Activated CD4-positive, alpha-beta memory T cell treated with anti-CD3 and anti-CD28 coated beads for 36 hours (primary cell): ENCODE measurements at places on chromosomes 7 and 10.

GRCh38 chr10:6144406-6145165 is 55.8 kb downstream of the RBM17 start:
- DNase-seq: peak; percentile 93

GRCh38 chr7:26318921-26319320 is 27.3 kb downstream of the SNX10 start:
- no peak for DNase-seq

- no peak for DNase-seq
Measured at GRCh38 chr7:801940-802381, 30.3 kb upstream of the SUN1 start.

DNA sequence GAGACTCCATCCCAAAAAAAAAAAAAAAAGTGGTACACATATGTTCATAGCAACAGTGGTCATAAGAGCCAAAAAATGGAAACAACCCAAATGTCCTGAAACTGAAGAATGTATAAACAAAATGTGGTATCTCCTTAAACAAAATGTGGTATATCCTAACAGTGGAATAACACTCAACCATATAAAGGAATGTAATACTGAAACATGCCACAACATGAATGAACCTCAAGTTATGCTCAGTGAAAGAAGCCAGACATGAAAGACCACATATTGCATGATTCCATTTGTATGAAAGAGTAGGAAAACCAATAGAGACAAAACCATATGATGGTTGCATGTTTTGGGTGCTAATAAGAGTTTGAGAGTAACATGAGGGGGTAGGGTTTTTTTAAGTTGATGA is 3.1 kb downstream of the GJC3 start:
- DNase-seq: no peak

DNA sequence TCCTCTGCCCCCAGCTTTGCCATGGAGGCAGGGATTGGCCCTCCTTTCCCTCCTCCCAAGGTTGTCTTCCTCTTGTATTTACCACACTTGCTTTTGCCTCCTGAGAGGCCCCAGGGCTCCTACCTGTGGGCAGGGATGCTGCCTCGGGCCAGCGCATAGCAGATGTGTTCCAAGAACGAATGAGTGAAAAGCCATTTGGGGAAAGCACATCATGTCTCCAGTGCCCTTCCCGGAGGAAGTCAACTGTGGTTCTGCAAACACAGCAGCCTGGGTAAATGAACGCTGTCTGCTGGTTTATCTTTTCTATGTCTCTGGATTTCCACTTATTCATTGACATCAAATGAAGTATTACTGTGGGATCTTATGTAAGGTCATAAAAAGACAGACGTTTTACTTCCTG is 161.7 kb downstream of the FANK1 start:
- DNase-seq: no peak

DNA sequence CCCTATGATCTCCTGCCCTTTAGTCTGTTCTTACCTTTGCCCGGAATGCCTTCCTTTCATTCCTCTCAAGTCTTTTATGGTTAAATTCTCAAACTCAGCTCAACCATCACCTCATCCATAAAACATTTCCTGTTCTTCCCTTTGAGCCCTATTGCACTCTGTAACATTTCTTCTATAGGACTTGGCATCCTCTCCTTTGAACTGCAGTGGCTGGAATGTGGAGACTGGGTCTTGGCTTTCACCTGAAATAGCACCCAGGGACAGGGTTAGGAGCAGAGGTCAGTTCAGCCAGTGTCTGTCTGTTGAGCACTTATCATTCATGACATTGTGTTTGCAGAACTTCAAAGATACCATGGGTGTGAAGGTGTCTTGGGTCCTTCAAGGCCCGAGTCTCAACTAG is 7.2 kb downstream of the NFE2L3 start:
- DNase-seq: no peak

DNA sequence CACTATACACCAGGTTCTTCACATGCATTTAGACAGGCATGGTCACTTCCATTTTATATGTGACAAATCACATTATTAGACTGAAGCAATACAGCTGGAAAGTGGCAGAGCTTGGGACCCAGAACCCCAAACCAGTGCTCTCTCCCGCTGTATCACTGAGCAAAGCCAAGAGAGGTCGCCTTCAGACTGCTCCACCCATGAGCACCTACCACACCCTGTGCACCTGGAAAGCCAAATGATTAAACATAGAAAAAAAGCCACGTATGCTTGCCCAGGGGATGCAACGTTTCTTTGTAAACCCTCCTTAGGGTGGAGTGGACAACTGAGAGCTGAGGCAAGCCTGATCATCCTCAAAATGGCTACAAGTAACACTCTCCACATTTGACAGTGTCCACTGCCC is 72.5 kb downstream of the CCDC6 start:
- no peak for DNase-seq

- no peak for DNase-seq
Measured at GRCh38 chr7:72080865-72081510, 331.1 kb downstream of the CALN1 start.
